ENCODE measurements at places on chromosomes 3 and 15. TPM values are rescaled to one million over a fixed set of nuclear protein-coding genes. Genes with fewer than 3 reads are reported as not detected.

DNA sequence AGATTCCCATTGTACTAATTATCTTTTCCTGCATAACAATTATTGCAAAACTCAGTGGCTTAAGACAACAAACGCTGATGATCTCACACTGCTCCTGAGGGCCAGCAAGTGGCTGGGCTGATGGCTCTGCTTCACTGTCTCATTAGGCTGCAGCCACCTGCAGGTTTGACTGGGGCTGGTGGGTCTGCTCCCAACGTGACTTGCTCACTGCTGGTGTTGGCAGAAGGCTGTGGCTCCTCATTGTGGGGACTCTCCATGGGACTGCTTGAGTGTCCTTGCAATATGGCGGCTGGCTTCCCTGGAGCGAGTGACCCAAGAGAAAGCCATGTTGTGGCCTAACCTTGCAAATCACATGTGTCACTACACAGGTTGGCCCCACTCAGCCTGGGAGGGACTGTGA is 71.1 kb downstream of the PLXNA1 start:
- DNase-seq: no peak

The THAP10 gene
- 0.87 TPM for total RNA-seq

The PLAAT1 gene
- 0.20 TPM for total RNA-seq

DNA sequence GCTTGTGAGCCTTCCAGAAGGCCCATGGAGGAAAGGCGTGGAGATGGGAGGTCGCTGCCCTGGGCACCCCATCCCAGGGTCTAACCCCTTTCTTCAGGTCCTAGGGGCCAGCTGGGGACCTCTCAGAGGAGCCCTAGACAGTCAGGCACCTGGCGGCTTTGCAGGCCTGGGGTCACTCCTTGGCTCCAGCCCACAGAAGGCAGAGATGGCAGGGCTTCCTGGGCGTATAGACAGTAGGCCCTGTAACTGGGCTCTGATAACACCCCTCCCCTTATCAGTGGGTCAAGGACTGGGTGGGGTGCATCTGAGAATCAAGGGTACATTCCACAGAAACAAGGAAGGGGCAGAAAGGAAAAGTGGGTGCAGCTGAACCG is 16.7 kb downstream of the ZDHHC19 start:
- DNase-seq: no peak

The NT5DC2 gene
- 29.0 TPM for total RNA-seq

The GHSR gene
- not detected for total RNA-seq

The NOX5 gene
- not detected for total RNA-seq

The GPR176 gene
- 14.4 TPM for total RNA-seq

DNA sequence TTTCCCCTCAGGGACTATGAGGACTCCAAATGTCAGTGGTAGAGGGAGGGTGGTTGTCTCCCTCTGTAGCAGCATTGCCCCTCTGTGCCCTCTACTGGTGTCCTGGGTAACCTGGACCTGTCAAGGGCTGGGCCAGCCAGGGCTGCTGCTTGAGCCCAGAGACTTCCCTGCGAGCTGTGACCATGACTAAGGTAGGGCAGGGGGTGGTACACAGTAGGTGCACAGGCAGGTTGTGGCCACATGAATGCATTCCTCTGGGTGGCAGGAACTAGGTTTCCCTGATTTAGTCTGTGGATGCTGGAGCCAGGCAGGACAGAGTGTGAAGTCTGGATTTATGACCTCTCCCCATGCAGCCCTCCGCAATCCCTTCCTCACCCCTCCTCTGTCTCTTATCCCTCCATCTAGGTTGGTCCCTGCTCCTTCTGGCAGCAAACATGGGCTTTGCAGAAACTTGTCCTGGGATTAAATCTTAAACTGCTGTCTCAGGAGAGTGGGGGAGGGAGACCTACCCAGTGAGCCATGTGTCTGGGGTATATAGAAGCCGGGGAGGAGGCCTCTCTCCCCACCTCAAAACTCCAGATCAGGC is 8.7 kb upstream of the SEMA3F start:
- no peak for DNase-seq

GRCh38 chr3:9035473-9035872 is 72.2 kb upstream of the RAD18 start:
- no peak for DNase-seq

GRCh38 chr15:39376371-39376909 is 204.4 kb upstream of the THBS1 start:
- no peak for DNase-seq

DNA sequence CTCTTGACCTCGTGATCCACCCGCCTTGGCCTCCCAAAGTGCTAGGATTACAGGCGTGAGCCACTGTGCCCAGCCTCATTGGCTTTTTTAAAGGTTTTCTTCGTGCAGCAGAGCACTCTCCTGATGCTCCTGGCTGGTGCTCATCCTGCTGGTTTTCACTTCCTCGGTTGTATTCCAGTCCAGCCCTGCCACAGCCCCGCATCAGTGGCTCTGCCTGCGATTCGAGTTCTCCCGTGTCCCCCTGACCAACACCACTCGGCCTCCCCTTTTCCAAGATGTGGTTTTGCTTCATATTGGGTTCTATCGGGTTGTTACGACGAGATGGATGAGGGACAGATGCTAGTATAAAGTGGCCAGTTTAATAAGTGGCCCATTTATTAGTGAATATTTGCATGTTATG is 27.8 kb downstream of the EFCC1 start:
- no peak for DNase-seq

DNA sequence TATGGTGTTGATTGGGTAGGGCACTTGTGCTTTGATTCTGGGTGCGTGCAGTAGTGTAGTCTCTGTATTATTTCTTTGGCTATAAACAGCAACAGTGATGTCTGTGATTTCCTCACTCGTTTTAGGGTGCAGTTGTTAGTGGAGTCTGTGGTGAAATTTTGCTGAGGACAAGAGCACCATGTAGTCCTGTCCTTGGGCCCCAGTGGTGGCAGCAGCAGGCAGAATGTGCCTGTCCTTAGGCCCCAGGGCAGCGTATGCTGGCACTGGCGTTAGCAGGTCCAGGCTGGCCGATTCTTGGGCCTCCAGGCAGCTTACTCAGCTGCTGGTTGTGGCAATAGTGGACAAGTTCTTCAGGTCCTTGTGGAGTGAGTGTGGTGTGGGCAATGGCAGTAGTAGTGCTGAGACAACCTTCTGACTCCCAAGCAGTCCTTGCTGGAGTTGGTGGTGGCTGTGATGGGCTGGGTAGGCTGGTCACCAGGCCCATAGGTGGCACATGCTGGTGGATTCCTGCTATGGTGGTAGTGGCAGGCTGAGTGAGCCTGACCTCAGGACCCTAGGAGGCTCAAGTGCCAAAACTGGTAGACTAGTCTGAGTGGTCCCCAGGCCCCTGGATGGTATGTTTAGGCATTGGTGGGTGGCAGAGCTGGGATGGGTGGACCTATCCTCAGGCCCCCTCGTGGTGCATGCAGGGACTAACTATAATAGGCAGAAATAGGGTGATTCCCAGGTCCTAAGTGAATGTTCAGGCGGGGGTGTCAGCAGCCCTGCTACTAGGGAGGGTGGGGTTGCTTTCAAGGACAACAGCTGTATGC is 56.3 kb downstream of the TNFAIP8L3 start:
- DNase-seq: no peak

GRCh38 chr15:45399381-45400212 is 21.3 kb upstream of the GATM start:
- peak; percentile 66 for DNase-seq

The EXD1 gene
- total RNA-seq: not detected

GRCh38 chr15:84826369-84826823 is 9.2 kb downstream of the ALPK3 start:
- peak; percentile 19 for DNase-seq

- DNase-seq: no peak
These were observed 11.9 kb upstream of the PKM start for GRCh38 chr15:72242775-72243370.

DNA sequence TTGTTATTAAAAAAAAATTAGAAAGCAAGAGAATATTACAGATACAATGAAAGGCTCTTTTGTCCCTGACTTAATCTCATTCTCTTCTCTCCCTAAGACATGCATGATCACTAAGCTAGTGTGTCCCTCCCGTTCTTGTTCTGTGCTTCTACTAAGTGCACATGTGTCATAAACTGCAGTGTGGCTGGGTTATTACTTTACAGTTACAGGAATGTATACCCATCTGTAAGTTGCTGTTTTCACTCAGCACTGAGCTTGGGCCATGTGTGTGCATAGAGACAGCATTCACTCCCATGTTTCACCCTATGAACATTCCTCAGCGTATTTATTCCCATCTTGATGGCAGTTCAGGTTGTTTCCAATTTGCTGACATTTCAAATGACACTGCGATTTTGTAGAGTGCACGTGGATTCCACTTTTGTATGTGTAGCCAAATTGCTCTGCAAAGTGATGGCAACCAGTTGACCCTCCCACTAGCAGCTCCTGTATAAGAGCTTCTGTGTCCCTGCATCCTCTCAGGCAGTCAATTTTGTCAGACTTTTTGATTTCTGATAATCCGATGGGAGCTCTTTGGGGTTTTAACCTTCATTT is 145.8 kb upstream of the UBE2E1 start:
- DNase-seq: no peak

The AKAP13 gene
- 44.4 TPM for total RNA-seq

DNA sequence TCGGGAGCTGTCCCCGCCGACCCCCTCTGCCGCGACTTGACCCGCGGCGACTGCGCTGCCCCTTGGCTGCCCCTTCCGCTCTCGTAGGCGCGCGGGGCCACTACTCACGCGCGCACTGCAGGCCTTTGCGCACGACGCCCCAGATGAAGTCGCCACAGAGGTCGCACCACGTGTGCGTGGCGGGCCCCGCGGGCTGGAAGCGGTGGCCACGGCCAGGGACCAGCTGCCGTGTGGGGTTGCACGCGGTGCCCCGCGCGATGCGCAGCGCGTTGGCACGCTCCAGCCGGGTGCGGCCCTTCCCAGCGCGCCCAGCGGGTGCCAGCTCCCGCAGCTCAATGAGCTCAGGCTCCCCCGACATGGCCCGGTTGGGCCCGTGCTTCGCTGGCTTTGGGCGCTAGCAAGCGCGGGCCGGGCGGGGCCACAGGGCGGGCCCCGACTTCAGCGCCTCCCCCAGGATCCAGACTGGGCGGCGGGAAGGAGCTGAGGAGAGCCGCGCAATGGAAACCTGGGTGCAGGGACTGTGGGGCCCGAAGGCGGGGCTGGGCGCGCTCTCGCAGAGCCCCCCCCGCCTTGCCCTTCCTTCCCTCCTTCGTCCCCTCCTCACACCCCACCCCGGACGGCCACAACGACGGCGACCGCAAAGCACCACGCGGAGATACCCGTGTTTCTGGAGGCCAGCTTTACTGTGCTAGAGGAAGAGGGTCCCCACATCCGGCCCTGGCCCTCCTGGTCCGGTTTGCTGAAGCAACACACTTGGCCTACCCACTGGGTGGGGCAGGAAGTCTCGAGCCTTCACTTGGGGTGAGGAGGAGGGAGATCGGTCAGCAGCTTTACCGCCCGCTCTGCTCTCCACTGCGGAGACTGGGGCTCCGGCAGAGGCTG is at the start of gene RASSF1:
TSS of gene RASSF1 (minus strand) at position 389 of the 882 bp plus-strand sequence. CDS start at position 358, 31 bp downstream.
- peak; percentile 43 for DNase-seq

The PTPRG gene
- 5.8 TPM for total RNA-seq

DNA sequence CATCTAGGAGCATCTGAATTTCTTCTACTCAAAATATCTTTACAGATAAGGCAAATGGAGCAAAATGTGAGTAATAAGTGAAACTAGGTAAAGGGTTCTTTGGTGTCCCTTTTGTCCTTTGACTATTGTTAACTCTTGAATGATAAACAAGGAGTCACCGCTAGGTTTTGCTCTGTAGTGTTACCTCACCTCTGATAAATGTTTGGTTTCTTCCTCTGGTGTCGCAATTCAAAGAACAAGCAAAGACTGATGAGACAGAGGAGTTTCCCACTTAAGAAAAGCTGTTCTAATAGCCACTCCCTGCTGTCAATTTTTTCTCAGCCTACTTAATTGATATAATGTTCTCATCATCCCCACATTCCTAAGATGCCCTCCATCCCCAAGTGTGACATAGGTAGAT is 925.9 kb downstream of the IGSF11 start:
- DNase-seq: no peak

DNA sequence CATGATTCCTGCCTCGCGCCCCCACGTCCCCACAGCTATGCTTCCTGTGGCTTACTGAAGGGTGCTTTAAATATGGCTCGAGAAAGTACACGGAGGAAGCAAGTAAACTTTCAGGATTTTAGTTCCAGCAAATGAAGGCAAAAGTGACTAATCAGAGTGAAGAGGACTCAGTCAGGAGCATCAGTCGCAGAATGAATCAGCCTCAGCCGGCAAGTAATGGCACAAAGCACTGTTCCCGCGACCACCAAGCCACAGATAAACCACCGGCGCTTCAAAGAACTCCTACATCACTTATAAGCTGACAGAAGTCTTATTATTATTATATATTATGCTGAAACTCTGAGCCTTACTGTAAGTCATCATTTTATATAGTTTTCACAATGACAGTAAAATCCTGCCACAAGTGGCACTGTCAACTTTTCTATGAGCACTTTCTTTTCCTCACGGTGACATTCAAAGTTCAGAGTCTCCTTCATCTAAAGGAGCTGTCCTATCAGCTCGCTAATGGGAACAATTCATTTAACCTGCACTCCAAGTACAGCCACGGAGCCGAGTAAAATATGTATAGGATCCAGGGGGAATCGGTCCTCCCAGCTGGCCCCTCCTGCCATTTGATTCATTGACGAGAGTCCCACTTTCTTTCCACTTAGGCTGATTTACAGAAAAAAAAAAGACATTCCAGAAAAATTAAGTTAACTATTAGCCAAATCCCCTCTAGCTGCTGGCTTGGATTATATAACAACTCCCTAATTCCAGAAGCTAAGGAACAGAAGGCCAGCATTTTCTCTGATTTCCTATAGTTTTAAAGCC is 217.0 kb upstream of the ICE2 start:
- DNase-seq: no peak

The MAGEL2 gene
- total RNA-seq: not detected

The SSUH2 gene
- not detected for total RNA-seq

- no peak for DNase-seq
These were observed 22.6 kb downstream of the CYP8B1 start for GRCh38 chr3:42853056-42853455.

The TGM5 gene
- total RNA-seq: not detected

DNA sequence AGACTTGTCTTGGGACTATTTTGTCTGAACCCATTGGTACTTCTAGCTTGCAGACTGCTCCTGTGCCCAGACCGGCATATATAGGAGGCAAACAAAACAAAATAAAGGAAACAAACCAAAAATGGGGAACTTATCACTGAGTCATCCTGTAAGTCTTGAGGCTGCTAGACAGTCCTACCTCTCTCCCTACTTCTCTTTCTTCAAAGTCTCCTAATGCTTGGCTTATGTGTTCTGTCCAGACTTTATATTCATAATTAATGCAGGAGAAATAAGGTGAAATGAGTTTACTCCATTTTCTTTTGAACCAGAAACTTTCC is 266.2 kb downstream of the ZNF385D start:
- no peak for DNase-seq

The THBS1 gene
- 6,737 TPM for total RNA-seq

DNA sequence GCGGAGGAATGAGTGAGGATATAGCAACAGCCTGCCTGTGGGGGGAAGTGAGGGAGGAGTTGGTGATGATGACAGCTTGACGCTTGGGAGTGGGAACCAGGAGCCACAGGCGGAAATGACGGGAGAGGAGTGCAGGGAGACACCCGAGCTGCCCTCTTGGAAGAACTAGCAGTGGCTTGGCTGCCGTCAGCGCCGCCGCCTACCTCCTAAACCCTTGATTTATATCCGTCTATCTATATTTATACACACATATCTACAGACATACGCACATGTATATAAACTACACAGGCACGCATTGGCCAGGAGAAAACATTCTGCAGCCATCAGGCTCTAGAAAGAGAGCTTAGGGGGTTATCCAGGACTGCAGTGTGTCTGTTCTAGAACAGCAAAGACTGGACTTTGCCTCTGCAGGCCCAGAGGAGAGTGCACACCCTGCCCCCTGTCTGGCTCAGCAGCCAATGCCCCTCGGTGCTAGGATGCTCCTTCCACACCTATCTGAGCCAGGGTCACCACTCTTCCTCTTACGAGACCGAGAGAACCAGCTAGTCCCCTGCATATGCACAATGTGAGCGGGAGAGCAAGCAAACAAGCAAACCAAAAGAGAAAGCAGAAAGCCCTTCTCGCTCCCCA is 45.3 kb upstream of the MAGEF1 start:
- peak; percentile 75 for DNase-seq

The PFKFB4 gene
- total RNA-seq: 1.5 TPM

All from lung microvascular endothelial cell (primary cell).